ENCODE measurements at places on chromosomes 5 and 9.
A peak's percentile ranks its signal among the peaks of the same experiment; 100 is the strongest.

- DNase-seq, result no peak
Observed at GRCh38 chr9:96605328-96605727, 14.3 kb downstream of the CDC14B start.

GRCh38 chr9:133584559-133585476 is 24.4 kb downstream of the FAM163B start:
- no peak for DNase-seq

DNA sequence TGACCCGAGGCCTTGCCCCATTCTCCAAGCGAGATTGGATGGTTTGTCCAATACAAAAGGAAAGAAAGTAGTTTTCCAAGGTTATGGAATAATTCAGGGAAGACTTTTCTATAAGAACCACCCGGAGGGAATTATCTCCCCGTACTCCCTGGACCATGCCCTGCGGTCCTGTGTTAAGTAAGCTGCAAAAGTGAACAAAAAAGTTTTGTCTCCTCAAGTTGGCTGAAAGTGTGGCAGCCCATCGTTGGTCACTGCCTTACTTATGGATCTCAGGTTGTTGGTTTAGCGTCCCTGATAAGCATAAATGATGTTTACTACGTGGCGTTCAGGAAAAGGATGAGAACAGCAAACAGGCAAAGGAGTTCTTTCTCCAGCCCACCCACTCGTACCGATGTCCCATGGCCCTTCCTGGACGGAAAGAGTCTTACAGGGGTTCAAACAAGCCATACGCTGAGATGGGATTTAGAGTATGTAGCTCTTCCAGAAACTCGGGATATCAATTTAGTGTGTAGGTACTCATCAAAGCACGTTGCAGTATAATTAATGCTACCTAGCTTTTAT is 413 bp upstream of the AUH start:
- no peak for DNase-seq

GRCh38 chr9:108377382-108377781 is 478.4 kb downstream of the ACTL7B start:
- DNase-seq, result no peak

GRCh38 chr5:67447732-67448131 is 251.1 kb upstream of the CD180 start:
- DNase-seq, result no peak

GRCh38 chr5:165397516-165397915 is 1892.1 kb downstream of the MAT2B start:
- no peak for DNase-seq

- peak; percentile 17 for DNase-seq
Observed at GRCh38 chr5:76303921-76304320, 99.2 kb upstream of the IQGAP2 start.

DNA sequence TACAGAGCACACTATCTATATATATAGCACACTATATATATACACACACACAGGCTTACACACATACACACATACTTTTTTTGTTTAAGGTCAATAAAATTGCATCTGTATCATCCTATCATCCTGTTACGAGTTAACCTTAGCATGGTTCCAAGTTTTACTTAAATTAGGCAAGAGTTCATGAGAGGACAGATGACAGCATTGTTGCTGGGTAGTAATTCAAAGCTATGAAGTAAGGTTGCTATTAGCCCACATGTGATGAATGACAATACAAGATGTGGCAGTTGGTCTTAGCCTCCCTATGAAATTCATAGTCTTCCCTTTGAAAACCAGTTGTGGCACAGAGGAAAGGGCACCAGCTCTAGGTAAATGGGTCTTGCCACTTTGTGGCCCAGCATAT is 438.1 kb downstream of the ACTL7B start:
- no peak for DNase-seq

DNA sequence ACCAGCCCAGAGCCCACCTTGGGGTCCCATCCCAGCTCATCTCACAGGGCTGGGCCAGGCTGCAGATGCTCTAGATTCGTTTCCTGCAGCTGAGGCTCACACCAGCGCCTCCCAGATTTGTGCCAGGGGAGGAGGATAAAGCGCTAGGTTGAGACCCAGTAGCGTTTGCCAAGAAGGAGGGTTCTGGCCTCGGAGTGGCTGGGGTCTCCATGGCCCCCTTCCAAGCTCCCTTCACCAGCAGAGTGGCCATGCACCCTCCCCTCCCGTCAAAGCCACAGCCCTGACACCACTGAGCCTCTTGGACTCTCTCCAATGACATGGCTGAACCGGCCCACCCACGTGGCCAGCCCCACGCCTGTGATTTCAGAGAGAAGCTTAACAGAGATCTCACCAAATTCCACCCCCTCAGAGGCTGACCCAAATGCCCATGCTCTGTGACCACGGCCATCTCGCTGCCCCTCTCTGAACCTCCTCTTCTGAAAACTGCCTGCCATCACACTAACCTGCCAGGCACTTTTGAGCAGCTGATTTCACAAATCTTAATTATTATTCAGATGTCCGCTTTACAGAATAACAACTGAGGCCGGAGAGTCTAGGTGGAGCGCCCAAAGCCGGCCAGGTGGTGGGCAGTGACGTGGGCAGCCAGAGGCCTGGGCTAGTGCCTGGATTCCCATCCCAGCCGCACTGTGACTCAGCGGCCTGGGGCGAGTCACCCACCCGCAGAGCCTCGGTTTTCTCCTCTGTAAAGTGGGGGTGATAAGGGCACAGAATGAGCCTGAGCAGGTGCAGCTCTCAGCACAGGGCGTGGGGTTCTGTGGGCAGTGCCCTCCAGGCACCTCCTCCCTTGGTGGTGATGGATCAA is 155.7 kb downstream of the C9orf50 start:
- DNase-seq, result no peak

DNA sequence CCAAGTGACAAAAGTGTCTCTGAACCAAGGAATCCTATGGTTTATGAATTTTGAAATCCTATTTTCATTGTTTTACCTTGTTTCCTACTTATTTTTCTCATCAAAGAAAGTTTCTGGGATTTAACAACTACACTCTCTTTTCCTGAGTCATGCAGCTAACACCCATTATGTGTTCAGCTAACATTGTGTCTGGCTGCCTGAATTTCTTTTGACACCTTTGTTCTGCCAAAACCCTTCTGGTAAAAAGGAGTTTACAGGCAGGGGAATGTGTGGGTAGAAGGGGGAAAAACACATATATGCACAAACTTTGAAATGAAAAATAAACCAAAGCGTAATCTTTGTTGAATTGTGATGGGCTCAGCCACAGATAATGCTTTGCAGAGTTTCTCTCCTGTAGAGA is 146.2 kb downstream of the COX7C start:
- DNase-seq, result no peak

GRCh38 chr9:28598408-28598807 is 1025.1 kb upstream of the C9orf72 start:
- no peak for DNase-seq

GRCh38 chr5:132430746-132431145 is 59.8 kb downstream of the IRF1 start:
- no peak for DNase-seq

DNA sequence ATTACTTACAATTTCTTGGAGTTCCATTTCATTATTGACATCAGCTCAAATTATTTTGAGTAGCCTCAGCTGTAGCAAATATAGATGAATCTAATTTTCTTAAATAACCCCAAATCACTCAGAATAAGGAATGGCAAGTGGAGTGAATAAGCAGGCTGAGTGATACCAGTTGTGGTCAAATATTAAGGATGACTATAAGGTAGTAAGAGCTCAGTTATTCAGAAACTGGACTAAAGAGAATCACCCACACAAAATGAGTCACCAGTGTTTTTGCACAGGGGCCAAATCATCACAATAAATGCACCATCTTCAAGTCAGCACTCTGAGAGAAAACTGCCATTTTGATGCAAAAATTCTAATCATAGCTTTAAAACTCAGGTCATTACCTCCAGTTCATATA is 128.9 kb upstream of the TARS1 start:
- no peak for DNase-seq

GRCh38 chr5:166517976-166518375 is 1773.5 kb upstream of the WWC1 start:
- no peak for DNase-seq

- DNase-seq, result no peak
Observed at GRCh38 chr9:22455181-22455580, 8.6 kb downstream of the DMRTA1 start.

- no peak for DNase-seq
Observed at GRCh38 chr9:135260221-135261180, 173.0 kb downstream of the OLFM1 start.

- DNase-seq, result no peak
Observed at GRCh38 chr9:133367221-133367620, 8.6 kb downstream of the SURF4 start.

DNA sequence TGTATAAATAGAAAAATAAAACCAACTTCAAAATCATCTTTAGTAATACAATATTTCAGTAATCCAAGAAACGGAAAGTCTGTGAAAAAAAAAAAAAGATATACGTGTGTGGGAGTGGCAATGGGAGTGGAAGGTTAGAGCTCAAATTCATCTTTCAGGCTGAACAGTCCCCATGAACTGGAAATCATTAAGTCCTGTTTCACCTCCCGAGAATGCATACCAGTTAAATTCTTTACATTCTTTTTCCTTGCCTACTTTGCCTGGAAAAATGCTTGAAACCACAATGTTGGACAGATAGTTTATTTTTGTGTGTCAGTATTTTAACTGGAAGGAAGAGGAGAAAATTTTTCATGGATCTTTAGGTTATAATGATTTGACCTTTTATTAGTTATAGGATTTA is 166.8 kb downstream of the MUSK start:
- DNase-seq, result no peak

- DNase-seq, result no peak
Observed at GRCh38 chr5:132773601-132774355, 3.3 kb downstream of the SEPTIN8 start.

DNA sequence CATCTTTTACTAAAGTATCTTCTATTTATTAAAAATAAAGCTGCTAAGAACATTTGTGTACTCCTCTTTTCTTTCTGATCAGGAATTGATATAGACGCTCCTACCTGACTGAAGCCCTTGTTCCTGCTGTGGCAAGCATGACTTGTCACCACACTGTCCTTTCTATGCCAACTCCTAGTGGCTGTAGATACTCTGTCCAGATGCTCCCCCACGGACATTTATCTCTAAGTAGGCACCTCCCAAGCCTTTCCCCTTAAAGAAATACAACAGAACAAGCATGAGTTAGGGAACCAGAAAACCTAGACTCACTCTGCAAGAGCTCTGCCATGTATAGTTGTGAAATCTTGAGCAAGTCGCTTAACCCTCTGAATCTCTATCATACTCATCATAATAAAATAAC is 53.2 kb downstream of the FAM114A2 start:
- no peak for DNase-seq

DNA sequence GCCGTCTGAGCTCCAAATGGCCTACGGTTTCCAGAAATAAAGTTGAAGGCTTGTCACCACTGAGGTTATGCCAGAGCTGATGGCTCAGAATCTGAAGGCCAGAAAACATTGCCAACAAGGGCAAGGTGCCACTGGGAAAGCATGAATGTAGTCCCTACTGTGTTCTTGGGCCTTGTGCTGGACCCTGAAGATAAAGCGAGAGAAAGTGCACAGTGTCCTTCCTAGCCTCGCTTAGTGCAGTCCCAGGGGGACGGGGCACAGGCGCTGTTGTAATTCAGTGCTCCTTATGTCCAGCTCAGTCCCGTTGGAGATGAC is 84.5 kb downstream of the NDFIP1 start:
- no peak for DNase-seq

GRCh38 chr9:81083854-81084512 is 605.4 kb downstream of the TLE1 start:
- no peak for DNase-seq

DNA sequence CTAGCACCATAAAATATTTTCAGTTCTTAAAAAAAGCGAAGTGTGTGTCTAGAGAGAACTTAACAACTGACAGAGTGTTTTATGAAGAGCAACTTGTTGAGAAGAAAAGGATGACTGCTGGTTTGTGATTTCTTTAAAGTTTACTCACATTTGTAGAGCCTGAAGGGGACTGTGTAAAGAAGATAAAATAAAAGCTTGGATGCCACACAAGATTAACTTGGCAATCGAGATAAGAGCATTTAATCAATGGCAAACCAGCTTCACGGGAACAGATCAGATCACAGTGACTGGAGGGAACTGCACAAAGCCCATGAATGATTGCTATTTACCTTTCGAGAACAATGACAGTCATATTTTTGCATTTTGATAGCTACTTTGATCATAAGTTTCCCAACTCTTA is 2013.1 kb upstream of the CDH9 start:
- no peak for DNase-seq

GRCh38 chr5:5710471-5710870 is 288.0 kb downstream of the ICE1 start:
- no peak for DNase-seq

DNA sequence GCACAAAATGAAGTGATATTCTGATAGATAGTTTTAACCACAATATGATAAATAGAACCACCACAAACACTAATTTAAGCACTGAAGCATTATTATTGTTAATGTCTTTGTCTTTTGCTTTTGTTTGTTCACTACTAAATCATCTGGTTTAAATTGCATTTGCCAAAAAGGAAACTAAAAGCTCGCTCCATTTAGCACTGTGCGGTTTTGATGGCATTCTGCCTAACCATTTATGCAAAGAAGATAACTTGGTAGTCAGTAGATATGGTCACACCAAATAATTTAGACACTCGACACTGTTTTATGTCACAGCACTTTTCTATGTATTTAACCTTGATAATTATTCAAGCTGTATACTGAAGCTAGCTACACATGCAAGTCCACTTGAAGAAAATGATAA is 849.8 kb upstream of the CDH6 start:
- no peak for DNase-seq

GRCh38 chr5:112930082-112930344 is 8.0 kb upstream of the REEP5 start:
- DNase-seq, result no peak

DNA sequence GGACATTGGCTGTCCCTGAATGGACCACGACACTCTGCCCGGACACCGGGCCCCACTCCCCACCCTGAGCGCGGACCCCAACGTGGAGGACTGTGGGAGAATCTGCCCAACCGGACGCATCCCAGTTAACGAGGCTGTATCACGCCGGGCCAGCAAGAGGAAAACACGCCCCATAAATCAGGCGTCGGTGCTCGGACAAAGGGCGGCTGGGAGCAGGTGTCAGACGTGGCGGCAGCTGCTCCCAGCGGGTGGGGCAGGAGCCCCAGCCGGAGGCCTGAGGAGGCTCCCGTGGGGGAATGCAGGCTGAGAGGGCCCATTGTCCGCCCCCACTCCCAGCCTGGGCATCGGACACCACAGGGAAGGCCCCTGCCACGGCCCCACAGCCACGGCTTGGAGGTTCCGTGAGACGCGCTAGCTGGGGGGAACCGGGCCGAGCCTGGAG is 19.2 kb downstream of the NOTCH1 start:
- no peak for DNase-seq

- DNase-seq, result no peak
Observed at GRCh38 chr5:7794823-7795222, 56.1 kb downstream of the CFAP90 start.

GRCh38 chr9:131980267-131981016 is 99.2 kb downstream of the MED27 start:
- DNase-seq, result no peak

Data from stimulated activated naive B cell treated with anti-CD40 and anti-IgM and Interleukin-4, amounts not matched to agents 10 μg/mL and 1 μg/mL and 100 μg/mL, for 72 hours (primary cell).